Glomerular endothelial cell (primary cell): ENCODE measurements at places on chromosomes 4 and X.

DNA sequence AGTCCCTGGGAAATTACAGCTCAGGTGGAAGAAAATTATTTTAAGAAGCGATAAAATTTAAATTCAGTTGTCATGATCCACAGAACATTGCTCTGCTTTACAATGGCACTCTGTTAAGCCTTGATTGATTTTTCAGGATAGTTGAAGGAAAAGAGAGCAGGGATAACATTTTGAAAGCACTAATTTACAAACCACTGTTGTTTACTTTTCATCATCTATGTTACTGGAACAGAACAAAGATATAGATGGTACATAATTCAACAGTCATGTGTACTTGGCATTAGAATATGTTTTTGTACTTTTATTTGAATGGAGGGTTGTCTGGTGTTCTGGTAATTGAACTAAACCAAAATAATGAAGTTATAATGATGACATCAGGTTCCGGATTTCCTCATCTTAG, 2.6 kb upstream of the ODAM start:
- no peak for DNase-seq

DNA sequence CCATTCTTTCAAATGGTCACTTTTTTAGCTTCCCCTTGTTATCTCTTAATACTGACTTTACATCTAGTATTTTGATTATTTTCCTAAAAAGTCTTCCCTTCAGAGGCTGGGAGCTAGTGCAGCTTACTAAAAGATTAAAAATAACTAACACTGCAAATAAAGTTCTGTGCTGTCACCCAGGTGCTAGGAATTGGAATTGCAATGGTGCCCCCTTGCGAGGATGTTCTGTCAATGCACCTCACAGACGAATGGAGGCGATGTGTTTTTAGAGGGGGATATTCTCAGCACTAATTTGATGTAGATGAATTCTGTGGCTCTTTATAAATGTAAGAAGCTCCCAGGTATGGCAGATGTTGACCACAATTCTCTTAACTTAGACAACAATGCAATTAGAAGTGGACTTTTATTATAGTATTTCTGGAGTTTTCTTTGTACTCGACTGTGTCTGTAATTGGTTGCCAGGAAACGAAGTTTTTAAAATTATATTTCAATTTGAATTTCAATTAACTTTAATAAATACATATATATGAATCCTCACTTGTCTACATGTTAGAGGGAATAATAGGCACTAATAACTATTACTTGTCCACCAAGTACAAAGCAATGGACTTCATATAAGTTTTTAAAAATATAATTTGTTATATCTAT, 22.0 kb upstream of the SMIM31 start:
- peak; percentile 14 for DNase-seq

- no peak for DNase-seq
Measured at GRCh38 chr4:150889306-150889705, 125.8 kb downstream of the LRBA start.

GRCh38 chr4:160928482-160928881, 1235.3 kb downstream of the FSTL5 start:
- no peak for DNase-seq

DNA sequence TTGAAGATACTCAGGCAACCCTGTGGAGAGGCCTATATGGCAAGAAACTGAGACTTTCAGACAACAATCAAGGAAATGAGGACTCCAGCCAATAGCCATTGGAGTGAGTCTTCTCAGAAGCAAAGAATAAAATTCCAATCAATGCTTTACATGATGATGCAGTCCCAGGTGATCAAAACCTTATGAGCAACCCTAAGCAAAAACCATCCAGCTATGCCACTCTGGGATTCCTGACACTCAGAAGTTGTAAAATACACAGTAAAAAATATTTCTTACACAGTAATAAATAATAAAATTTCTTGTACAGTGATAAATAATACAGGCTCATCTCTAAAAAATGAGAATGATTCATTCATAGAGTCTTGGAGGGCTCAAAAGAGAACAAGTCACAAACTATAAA, 150.6 kb downstream of the IL15 start:
- DNase-seq, result no peak

- no peak for DNase-seq
Measured at GRCh38 chrX:11778230-11778629, 20.2 kb downstream of the MSL3 start.

GRCh38 chr4:109432696-109433095, 919 bp upstream of the SEC24B start:
- DNase-seq, result no peak

DNA sequence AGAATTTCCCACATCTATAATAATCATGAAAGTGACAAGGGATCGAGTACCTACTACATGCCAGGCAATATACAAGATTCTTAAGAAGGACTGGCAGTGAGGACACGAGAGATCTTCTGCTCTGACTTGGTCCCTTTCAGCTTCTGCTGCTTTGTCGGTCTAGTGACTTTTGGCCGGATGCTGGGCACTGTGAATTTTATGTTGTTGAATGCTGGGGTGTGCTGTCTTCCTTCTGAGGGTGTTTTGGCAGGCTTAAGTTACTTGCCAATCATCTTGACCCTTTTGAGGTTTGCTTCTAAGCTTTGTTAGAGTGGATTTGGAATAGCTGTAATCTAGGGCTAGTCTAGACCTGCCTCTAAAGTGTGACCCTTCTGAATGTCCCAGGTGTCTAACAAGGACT, 23.5 kb downstream of the NAT8L start:
- DNase-seq, result no peak

- DNase-seq, result no peak
Measured at GRCh38 chr4:53306729-53307128, 59.1 kb downstream of the SCFD2 start.
